GM04503 (cell line): ENCODE measurements at places on chromosomes 3 and 15.

GRCh38 chr3:25287291-25287884 is 140.7 kb upstream of the RARB start:
- DNase-seq = no peak

DNA sequence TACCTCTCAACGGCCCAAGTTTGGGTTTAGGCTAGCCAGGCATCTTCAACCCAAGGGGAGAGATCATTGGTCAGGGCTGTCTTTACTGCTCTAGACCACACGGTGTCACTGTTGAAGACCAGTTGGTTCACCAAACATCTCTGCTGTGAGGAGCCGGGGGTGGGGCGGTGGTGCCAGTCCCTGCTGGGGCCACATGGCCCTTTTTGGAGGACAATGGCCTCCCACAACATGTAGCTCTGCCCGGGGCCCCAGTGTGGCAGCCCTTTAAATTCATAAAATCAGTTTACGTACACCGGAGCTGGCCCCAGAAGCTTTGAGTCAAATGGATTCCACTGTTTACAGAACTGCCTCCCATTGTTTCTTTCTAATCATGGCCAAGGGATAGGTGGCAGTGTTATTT is 19.1 kb upstream of the TM4SF18 start:
- DNase-seq = no peak

DNA sequence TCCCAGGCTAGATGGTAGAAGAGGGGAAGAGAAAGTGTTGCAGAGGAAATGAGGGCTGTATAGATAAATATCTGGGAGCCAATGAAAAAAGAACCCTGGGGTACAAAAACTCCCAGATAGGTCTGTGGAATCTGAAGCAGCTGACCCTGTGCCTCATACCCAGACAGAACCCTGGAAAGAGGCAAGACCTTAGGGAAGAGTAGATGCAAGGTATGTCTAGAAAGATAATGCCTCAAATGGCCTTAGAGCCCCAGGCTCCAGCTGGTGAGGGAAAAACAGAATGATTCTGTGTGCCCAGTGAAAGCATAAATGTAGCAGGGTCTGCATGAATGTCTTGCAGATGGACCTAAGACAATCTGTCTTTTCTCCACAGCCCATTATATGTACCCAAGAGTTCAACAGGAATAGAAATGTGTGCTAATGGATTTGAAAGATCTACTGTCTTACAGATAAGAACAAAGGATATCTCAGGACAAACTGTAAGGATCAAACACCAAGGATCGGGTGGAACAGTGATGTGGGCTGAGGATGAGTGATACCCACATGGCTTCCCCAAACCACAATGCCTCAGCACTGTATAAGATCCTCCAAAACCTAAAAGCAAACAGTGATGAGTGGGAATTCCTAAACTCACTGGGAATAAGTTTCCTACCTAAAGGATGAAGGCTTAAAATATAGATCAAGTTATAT is 58.8 kb downstream of the NCEH1 start:
- DNase-seq = no peak

- DNase-seq = no peak
These were observed 9.1 kb upstream of the FETUB start for GRCh38 chr3:186630950-186631641.

DNA sequence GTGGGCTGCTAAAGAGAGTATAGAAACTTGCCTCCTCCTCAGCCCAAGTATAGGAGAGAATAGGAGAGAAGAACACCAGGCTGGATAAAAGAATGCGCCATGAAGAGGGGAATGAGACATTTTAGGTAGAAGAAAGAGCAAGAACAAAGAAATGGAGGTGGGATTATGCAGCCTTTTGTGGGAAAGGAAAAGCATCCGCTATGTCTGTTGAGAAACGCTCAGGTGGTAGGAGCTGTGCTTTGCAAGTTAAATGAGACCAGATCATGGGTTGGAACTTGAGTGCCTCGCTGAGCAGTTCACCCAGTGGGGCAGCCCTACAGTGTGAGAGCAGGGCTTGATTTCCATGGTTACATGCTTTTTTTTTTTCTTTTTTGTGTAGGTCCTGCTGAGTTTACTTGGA is 11.5 kb upstream of the RTP1 start:
- DNase-seq = no peak

DNA sequence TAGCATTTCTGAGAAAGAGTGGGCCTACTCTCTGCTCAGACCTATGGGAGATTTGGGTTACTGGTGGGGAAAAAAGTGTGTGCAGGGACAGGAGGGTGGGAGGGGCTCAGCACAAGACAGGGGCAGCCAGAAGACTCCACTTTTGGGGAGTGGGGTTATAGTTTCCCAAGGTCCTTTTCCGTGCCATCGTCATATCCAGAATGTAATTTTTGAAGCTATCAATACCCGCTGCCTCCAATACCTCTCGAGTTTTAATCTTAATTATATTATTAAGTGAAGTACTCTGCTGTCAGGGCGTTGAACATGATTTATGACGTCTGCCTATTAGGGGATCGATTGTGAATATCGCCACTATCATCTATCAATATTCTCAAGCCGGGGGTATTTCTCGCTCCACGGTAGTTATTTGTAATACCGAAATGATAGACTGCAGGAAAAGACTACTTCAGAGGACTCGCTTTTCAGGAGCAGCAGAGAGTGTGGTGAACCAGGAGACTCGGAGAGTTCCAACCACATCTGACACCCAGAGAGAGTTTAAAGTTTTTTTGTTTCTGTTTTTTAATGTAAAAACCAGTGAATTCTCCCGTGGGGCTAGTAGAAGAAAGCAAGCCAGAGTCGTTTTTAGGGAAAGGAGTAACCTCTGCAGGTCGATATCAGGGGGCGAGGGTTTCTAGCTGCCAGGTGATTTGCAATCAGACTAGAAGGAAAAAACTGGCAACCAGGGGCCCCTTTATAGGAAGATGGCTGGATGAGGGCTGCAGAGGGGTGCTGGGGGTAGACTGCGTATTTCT is 20.6 kb downstream of the NR2F2 start:
- DNase-seq = no peak

DNA sequence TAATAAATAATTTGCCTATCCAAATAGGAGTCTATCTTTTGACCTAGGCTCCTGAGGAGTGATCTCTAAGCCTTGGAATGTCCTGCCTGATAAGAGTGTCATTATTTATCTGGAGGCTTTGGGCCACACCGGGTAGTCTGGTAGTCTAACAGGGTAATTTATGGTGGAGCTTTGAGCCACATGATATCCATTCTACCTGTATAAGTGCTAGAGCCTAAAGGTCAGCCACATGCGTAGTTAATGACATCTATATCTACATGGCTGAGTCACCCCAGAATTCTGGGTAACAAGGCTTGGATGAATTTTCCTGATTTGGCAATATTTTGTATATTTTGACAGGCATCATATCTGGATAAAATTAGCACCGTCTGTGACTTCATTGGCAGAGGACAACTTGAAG is 681.4 kb downstream of the MCTP2 start:
- no peak for DNase-seq

GRCh38 chr15:68080334-68080733 is 26.2 kb downstream of the PIAS1 start:
- DNase-seq = no peak

- no peak for DNase-seq
These were observed 2.3 kb upstream of the TMEM266 start for GRCh38 chr15:76057332-76058000.

DNA sequence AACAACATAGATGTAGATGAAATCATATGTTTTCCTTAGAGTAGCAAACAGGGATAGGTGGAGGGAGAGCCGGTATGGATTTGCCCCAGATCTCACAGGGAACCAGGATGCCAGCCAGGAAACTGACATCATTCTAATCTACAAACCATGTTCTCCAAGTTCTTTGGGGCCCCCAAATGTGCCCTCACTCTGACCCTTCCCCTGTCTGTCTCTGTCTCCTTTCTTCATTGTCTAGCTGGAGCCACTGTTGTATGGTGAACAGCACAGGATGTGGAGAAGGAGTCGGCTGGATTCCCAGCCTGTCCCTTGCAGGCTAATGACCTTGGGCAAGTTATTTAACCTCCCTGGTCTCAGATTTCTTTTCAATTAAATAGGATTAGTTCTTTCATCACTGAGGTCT is 962 bp downstream of the ATP13A5 start:
- DNase-seq = no peak

DNA sequence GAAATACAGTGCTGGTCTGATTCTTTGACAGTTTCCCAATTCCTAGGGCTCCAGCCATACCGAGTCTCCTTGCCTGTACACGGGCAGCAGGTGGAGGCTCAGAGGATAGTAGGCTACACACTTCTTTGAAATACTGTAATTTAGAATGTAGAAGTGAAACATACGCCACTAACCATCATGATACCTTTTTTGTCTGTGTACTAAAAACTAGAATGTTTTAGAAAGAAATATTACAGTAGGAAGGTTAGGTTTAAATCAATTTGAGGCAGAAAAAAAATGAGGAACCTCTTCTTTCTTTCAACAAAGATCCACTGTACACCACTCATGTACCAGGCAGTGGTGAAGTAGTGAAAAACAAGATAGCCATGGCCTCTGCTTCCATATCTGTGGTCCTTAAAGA is 354.7 kb downstream of the MCTP2 start:
- DNase-seq = no peak

- no peak for DNase-seq
These were observed 51.5 kb upstream of the SLCO2A1 start for GRCh38 chr3:134081211-134081610.

DNA sequence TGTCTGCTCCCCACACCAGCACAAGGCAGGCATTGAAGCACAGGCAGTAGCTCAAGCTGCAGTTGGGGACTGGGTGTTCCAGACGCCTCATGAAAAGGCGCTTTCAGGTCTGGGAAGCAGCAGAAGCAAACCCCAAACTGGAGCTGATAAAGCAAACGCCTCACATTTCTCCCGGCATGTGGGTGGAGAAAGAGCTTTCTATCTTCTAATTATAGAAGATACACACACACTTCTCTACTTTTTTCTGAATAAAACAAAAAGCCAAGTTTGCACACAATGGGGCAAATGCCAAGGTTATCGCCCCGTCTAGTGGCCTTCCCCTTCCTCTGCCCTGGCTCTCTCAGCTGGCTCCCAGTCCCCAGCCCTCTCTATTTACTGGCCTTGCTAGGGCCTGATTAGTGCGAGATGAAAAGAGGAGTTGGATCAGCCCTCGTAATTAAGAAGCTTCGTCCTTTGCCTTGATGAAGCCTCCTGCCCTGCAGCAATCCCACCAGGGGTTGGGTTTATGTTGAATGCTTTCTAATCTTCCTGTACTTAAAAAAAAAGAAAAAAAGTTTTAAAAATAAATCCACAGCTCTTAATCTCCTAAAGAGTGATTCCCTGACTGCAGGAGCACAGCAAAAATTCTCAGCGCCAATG is 120.2 kb downstream of the MEGF11 start:
- no peak for DNase-seq

DNA sequence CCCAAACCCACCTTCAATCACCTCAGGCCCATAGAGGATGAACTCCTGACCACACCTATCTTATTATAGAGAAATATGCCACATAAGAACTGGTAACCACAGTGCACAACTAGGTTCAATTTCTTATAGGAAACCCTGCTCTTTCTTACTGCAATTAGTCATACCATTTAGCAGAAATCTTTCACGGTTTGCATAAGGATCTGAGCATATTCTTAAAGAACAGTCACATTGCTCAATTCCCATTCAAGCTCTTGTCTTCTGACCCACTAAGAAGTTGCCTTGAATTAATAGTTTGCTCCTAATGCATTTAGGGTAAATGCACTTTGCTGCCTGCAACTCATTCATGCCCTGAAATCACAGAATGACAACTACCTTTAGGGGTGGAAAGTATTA is 9.2 kb downstream of the ERC2 start:
- DNase-seq = no peak
